ENCODE measurements at places on chromosomes 2 and 18.

- no peak for DNase-seq
Observed at GRCh38 chr18:68840554-68841263, 42.8 kb downstream of the CCDC102B start.

- peak; percentile 70 for DNase-seq
Observed at GRCh38 chr2:64404002-64404731, 49.8 kb upstream of the LGALSL start.

- DNase-seq, result no peak
Observed at GRCh38 chr18:26085056-26085455, 5.4 kb downstream of the SS18 start.

GRCh38 chr2:217851191-217852020, 151.4 kb downstream of the TNS1 start:
- peak; percentile 58 for DNase-seq

DNA sequence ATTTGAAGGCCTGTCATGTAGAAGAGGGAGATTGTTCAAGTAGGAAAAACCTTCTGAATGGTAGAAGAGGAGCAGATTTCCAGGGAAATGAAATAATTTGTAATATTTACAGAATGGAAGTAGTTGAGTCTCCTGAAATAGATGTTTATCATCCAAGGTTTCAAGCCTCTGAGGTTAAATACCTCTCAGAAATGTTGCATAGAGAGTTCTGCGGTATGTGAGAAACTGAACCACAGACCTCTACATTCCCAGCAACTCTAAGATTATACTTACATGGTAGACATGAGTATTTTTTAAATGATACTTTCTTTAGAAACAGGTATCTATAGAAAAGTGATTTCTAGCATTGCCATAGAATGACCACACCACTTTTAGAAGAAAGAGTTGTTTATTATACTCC, 379.8 kb upstream of the FANCL start:
- DNase-seq, result no peak

DNA sequence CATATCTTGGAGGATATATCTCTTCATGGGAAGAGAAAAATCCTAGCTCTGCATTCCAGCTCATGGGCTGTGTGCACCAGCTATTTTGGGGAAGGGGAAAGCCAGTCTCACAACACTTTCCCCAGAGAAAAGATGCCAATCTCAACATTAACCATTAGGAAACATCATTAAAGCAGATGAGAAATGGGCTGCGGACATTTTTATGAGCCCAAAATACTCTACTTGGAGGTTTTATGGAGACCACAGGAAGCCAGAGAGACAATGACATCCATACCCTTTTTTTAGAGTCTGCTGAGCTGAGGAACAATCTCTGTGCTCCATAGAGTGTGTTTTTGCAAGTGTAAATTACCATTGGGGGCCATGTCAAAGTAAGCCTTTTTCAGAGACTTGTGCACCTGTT, 213.7 kb downstream of the TRIB2 start:
- DNase-seq, result no peak

DNA sequence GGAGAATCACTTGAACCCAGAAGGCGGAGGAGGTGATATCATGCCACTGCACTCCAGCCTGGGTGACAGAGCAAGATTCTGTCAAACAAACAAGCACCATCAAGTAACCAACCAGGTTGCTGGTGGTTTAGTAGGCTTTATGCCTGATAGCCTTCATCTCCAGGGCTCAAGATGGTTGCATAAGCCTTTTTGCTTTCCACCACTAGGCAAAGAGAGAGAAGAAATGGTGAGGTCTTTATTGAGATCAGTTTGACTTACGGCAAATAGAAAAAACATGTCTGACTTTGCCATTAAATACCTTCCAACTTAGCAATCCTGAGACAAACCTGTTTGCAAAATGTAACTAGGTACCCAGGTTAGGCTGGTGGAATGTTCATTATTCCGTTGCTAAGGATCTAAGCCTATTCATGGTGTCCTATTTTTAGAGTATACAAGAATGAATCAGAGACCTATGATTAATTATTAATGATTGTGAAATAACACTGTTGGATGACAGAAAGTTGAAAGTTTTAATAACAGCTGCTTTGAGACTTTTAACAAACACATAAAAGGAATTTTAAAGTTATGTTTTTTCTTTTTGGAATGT, 53.5 kb upstream of the SLC38A11 start:
- DNase-seq, result no peak

DNA sequence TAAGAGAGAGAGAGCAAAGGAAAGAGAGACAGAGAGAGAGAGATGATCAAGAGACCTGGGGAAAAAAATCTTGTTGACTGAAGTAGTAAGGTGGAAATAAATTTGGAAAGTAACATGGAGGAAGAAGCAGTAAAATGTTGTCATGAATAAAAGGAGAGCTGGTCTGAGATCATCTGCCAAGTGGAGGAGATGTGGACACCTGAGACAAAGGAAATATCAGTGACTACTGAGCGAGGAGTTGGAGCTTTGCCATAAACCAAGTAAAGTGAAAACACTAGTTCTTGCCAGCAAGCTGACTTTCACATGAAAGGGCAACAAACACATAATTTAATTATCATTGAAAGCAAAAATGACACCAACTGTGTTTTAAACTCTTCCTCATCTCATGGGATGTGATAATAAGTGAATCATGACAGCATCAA, 49.0 kb upstream of the DSG1 start:
- no peak for DNase-seq

- no peak for DNase-seq
Observed at GRCh38 chr2:239459606-239460005, 58.8 kb upstream of the HDAC4 start.
